Stimulated activated CD4-positive, alpha-beta T cell treated with anti-CD3 and anti-CD28 coated beads, Interleukin-15, amount 100 ng/mL, for 48 hours (primary cell): ENCODE measurements at places on chromosomes 7 and 10.

DNA sequence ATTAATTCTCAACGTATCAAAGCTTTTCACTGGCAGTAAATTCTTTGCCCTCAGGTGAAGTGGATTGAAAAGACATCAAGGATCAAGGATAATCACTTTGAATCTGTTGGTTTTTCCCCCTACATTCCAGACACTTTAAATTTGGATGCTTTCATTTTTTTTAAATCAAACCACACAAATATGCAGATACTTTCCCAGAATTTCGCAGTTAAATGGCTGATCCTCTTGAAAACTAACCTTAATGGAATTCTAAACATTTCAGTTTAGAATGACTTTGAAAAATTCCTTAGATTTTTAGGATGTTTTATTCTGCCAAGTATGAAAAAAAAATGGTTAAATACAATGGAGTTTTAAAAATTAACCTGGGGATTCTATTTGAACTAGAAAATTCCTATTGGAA, 325.9 kb downstream of the GFRA1 start:
- no peak for DNase-seq

DNA sequence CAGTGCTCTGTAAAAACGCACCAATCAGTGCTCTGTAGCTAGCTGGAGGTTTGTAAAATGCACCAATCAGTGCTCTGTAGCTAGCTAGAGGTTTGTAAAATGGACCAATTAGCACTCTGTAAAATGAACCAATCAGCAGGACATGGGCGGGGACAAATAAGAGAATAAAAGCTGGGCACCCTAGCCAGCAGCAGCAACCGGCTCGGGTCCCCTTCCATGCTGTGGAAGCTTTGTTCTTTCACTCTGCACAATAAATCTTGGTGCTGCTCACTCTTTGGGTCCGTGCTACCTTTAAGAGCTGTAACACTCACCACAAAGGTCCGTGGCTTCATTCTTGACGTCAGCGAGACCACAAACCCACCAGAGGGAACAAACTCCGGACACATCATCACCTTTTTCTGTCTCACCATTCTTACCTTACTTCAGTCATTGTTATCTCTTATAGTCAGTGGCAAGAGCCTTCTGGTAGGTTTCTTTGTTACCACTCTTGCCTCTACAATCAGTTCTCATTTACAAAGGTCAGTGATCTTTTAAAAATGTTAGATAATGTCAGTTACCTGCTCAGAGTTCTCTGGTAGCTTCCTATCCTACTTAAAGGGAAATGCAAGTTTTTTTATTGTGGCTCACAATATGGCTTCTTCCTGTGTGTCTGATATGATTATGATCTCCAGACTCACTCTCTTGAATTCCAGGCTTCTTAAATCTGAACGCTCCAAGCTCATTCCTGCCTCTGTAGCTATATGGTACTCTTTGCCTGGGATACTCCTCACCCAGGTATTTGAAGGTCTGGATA, 4.5 kb downstream of the STAM start:
- DNase-seq: peak; percentile 36

GRCh38 chr10:35206274-35206673, 79.6 kb downstream of the CREM start:
- no peak for DNase-seq

- no peak for DNase-seq
Measured at GRCh38 chr10:33122014-33122809, 164.2 kb upstream of the ITGB1 start.

- DNase-seq: no peak
Measured at GRCh38 chr7:80826520-80827238, 92.2 kb downstream of the SEMA3C start.

DNA sequence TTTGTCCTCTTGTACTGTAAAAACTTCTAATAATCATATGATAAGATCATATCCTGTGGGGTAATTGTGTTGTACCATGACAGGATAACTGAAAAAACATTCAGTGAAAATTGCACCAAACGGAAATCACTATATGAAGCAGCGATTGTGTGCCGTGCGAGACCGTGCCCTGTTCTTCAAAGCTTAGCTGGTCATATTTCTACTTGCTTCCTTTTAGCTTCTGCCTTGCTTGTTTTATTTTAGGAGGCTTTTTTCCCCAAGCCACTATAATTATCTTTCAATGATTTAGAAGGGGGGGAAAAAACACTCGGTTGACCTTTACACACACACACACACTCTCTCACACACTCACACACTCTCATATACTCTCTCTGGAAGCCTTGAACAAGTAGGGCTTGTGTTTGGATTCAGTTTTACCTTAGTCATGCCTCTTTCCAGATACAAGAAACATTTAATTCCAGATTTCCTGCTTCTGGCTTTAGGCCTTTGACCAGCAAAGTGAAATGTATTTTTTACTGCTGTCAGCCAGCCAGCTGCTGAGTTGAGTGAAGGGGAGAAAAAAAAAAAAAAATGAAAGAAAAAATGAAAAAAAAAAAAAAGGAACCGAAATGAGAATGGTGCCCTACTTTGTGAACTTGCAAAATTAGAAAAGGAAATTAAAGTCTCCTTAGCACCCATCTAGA, 181.4 kb downstream of the ARID5B start:
- no peak for DNase-seq

- no peak for DNase-seq
Measured at GRCh38 chr7:152591976-152592375, 84.0 kb downstream of the XRCC2 start.

DNA sequence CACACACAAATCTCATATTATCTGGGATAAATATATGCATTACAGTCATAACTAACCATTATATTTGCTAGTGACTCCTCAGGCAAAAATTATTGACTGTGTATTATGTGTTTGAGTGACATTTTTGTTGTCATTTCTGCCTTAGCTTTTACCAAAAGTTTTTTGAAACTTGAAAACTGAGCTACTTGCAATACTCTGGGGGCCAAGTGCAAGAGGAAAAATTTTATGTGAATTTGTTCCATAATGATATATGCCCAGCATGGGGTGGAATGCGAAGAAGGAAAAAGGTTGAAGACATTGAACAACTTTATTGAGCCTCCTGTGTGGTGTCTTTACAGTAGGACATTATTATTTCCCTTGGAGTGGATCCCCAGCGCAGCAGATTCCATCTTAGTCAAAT, 176.8 kb upstream of the FERD3L start:
- no peak for DNase-seq

GRCh38 chr7:111532625-111533024, 29.7 kb downstream of the IMMP2L start:
- no peak for DNase-seq

DNA sequence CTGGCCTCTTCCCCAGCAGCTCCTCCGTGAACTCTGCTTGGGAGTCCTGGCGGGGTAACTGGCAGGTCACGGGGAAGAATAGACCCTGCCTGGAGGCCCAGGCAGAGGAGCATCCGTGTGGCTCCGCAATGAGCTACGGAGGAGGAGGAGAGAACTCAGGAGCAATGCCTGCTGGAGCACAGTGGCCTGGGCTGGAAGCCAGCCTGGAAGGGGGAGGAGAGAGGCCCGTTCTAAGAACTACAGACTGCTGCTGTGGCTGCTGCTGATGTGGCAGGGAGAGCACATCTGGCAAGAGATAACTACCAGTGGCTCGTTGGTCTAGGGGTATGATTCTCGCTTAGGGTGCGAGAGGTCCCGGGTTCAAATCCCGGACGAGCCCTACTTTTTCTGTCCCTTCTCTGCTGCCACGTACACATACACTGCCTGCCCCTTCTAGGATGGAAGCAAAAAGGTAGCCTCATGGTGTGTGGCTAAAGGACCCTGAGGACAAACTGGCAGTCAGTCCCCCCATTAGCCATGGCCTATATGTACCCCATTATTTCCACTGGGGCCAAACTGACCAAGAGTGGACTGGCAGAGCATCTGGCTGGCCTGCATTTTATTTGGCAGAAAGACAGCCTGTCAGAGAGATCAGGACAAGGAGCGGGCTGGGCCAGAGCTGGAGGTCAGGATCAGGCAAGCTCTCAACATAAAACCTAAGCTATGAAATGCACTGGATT, 7.7 kb upstream of the OPN1SW start:
- DNase-seq: no peak

DNA sequence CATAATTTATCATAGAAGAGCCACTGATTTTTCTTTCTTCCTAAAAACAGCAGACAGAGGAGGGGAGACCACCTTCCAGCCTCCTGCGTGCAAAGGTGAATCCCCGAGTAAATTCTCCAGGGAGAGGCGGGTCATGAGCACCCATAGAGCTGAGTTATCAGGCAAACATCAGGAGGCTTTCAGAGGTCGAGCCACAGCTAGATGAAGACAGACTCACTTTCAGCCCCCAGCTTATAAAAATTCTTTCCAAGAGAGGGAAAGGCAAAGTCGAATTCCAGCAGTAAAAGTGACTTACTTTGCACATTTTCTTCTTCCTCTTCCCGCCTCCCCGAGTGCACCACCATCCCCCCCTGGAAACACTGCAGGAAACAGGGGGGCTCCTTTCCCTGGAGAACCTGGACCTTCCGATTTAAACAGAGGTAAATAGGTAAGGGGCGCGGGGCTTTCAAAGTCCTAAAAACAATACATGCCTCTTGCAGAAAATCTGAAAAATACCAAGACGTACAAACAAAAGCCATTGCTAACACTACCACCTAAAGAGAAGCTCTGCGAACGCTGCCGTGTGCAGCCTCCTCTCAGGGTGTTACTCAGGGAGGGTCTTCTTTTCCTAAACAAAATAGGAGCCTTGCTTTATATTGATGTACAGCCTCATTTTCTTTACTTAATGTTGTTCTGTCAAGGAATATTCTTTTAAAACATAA, 163.8 kb downstream of the SVIL start:
- no peak for DNase-seq

DNA sequence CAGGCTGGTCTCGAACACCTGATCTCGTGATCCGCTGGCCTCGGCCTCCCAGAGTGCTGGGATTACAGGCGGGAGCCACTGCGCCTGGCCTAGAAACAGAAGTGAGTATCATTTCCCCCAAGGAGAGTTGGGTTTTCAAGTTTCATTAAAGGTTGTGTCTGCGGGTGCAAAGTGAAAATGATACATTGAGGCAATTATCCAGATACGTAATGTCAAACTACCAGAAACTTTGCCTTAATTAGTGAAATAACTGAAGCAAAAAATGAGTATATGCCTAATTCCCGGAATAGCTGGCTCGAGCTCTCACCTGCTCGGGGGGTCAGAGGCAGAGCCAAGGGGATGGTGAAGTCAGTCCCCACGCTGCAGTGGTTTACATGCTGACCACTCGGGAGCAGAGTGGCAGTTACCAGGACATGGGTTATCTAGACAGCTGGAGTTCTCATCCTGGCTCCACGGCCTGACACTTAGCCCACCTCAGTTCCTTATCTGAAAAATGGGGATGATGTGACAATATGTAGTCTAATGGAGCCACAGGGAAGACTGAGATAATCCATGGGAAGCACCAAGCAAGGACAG, 25.5 kb downstream of the CHST15 start:
- DNase-seq: no peak

DNA sequence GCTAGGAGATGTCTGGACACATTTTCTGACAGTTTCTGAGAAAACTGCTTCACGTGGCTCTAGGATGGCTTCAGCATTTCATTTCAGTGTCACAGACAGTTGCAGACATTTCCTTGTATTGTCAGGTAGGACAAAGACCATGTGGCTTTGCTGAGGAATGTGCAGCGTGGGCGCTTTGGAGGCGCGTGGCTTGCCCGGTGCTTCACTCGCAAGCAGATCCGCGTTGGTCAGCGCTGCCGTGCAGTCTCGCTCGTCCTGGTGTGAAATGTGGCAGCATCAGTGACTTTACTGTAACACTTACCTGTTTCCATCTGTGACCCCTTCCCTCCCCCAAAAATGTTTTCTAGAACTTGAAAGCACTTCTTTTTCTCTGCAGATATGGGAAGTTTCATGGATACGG, 340.5 kb downstream of the SDK1 start:
- no peak for DNase-seq

DNA sequence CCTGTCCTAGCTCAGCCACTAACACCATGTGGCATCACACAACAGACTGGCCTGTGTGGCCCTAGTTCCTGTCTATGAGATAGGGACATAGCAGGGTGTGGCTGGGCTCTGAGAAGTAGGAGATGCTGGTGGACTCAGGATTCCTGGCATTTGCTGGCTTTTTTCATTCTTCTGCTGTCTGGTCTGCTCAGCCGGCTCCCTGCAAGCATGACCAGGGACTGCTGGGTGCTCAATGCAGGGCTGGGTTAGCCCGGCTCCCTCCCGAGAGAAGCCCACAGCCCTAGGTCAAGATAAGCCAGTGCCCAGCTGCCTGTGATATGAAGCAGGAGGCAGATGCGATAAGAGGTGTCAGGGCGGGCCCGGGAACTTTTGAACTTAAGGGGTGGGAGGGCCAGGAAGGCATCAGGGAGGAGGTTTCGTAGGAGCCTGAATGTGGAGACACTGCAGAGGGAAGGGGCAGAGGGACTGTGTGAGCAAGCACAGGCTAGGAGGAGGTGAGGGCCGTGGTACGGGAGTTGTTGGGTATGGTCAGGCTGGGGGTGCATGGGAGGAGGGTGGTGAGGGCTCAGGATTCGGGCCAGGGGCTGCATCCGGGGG, 3.5 kb downstream of the AQP1 start:
- no peak for DNase-seq

DNA sequence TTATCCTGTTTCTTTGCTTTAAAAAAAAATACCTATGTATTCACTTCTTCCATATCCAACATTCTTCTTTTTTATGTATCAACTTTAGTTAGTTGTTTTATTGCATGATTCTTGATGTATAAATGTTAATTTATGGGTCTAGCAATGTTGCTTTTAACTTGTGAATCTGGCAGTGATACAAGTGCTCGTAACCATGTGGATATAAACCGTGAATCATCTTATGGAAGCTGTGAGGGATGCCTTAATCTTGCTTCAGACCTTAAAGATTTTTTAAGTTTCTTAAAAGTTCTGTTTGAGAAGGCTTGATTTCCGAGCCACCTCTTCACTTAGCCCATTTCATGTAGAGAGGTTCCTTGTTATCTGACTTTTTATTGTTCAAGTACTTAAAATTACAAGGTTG, 25.9 kb downstream of the HELLS start:
- no peak for DNase-seq

DNA sequence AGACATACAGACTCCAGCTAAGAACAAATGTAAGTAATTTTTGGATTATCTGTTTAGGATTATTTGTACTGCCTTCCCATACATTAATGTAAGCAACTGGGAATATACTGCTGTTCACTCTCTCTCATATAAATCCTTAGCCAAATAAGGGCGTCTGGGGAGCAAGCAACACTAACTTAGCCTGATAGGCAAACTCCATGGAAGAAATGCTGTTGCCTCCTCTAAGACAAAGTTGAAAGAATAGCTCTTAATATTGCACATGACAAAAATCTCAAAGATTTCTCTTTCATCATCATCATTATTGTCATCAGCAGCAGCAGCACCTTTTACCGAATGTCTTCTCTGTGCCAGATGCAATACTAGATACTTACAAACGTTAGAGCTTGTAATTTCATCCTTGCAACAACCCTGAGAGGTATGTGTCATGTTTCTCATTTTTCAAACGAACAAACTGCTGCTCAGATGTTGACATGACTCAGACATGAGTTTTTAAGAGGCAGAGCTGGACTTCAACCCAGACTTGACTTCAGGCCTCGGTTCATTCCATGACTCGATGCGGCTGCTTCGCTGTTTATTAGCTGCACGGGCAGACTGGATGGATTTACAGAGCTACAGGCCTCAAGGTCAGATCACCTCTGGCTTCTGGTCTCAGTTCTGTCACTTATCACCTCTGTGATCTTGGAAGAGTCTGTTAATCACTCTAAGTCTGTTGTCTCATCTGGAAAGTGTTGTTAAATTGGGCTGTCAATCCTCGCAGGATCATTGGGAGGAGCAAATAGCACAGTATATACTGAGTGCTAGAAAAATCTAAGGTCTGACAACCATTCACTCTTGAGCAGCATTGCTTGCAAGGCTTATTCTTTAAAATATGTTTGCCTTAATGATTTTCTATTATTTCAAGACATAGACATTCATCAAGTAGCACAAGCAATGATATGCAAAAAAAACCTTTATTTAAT, 126.3 kb upstream of the CELF2 start:
- no peak for DNase-seq
